ENCODE measurements at places on chromosomes 7 and 10.

GRCh38 chr10:36280321-36280741 is 638.2 kb upstream of the FZD8 start:
- no peak for DNase-seq

DNA sequence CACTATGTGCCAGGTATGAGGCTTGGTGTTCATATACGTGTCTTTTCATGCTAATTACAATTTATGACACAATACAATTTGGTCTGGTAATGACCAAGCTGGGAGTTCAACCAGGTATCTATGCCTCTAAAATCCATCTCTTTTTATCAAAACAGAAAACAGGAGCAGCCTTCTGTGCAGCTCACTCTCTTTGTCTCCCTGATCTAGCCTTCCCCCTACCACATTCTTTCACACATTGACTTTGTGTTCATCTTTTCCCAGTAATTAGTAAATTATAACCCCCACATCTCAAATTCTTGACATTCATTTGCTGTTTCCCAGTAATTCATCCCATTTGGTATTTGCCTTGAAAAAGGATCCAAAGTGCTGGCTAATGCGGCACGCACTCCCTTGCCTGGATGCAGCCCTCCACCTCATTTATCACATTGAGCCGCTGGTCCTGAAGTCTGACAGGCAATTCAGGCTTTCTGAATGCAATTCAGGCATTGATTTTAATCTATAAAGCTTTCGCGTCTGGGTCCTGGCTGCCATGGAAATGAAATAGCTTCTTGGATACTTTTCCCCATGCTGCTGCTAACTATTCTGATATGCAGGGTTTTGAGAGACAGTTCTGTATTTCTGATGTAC is 112.5 kb upstream of the ANKRD1 start:
- no peak for DNase-seq

DNA sequence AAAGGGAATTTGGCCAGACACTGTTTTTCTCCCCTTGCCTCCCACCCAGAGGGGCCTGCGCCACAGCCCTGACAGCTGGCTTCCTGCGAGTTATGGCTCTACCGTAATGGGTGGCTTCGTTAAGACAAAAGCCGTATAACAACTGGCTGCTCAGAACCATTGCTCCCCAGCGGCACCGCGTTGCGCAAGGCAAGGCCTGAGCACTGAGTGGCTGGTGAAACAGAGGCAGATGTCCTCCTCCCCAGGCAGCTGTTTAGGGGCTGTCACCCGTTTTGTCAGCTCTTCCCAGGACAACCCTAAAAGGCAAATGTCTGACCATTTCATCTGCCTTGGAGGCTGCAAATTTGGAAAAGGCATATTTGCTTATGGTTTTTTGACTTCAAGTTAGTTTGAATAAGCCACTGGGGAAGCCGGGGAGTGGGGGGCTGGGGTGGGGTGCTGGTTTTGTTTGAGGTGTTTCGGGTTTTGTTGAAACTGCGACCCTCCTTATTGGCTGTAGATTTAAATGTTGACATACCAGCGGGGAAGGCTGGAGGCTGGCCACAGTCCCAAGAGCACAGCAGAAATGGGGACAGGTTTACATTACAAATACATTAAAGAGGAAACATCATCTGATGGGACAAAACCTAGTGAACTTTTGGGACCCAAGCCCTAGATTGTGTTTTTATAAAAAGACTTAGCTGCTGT is 681 bp upstream of the SPOCK2 start:
- no peak for DNase-seq

GRCh38 chr10:119801998-119802538 is 70.6 kb downstream of the MCMBP start:
- no peak for DNase-seq

GRCh38 chr7:69129524-69129923 is 468.8 kb upstream of the AUTS2 start:
- DNase-seq, result no peak

GRCh38 chr7:104208421-104208780 is 588 bp upstream of the ORC5 start:
- DNase-seq, result no peak

All from T-helper 17 cell (primary cell).